ENCODE measurements at places on chromosomes 1 and 21.

GRCh38 chr1:116678732-116679090 is 11.2 kb upstream of the IGSF3 start:
- DNase-seq = no peak

DNA sequence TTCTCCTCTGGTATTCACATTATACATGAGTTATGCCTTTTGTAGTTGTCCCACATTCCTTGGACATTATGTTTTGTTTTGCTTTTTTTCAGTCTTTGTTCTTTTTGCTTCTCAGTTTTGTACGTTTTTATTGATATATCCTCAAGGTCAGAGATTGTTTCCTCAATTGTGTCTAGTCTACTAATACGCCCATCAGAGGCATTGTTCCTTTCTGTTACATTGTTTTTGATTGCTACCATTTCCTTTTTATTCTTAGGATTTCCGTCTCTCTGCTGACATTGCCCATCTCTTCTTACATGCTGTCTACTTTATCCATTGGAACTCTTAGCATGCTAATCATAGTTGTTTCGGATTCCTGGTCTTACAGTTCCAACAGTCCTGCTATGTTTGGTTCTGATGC is 27.8 kb upstream of the MPC2 start:
- DNase-seq = no peak

DNA sequence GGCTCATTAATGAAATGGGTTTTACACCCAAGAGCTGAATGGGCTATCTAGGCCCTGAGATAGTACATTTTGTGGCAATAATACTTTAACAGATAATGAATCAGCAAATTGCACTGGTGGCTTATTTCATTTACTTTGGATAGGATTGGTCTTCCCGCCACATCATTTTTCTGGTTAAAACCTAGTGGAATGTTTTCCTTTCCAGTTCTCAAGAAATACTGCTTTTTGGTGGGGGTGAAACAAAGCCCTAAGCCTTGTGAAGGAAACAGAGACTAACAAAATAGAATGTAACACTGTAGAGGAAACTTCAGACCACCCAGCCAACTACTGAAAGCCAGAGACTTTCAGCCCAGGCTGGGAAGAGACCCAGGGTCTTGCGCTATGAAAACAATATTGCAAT is 172.2 kb downstream of the HHIPL2 start:
- DNase-seq = no peak

GRCh38 chr1:145961109-145961424 is 3.2 kb upstream of the LIX1L start:
- DNase-seq = no peak

DNA sequence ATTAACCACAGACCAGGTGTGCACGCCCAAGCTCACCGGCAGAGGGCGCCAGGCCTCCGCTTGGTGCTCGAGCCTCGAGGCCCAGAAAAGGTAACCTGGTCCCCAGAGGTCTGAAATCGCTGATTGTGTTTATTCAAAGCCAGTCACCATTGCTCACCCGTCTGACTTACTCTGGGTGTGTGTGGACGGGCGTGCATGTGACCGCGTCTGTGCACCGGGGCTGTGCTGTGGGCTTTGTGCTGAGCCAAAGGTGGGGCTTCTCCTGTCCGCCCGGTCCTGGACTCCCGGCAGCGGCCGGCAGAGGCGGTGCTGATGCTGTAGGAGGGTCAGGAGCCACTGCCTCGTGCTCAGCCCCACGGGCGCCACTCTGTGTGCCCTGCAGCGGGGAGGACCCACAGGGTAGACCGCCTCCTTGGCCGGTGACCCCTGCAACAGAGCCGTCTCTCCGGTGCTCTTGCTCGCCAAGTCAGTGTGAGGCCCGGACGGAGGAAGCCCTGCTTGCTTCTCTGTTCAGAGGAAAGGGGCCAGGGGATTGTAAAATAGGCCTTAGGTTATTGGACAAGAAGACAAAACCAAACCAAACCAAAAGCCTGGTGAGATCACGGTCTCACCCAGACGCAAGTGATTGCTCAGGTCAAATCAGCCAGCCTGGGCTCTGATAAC is 32.0 kb upstream of the BTG2 start:
- peak; percentile 96 for DNase-seq

GRCh38 chr1:165737196-165737595 is 31.5 kb downstream of the TMCO1 start:
- no peak for DNase-seq

GRCh38 chr1:53656747-53657530 is 82.0 kb downstream of the GLIS1 start:
- no peak for DNase-seq

GRCh38 chr1:98210064-98210463 is 289.2 kb upstream of the DPYD start:
- DNase-seq = no peak

All from stimulated activated naive CD8-positive, alpha-beta T cell treated with anti-CD3 and anti-CD28 coated beads, Interleukin-15, Interleukin-2, amounts not matched to agents 100 U/mL and 50 U/mL, for 24 hours (primary cell).